ENCODE measurements at places on chromosomes 12 and 14.

DNA sequence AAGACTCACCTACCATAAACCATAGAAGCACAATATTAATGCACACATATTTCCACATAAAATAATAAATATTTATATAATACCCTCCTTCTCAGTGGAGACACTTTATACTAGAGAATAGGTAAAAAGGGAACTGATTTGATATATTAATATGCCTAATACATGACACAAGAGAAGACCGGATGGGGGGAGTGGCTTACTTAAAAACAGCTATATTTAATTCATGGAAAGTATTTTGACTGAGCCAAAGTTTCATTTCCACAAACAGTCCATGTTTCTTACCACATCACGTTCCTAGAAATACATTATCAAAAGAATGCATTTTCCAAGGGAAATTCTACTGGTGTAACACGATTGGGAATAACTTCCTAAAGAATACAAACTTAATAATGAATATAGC is 63.4 kb downstream of the ITPR2 start:
- DNase-seq = no peak

DNA sequence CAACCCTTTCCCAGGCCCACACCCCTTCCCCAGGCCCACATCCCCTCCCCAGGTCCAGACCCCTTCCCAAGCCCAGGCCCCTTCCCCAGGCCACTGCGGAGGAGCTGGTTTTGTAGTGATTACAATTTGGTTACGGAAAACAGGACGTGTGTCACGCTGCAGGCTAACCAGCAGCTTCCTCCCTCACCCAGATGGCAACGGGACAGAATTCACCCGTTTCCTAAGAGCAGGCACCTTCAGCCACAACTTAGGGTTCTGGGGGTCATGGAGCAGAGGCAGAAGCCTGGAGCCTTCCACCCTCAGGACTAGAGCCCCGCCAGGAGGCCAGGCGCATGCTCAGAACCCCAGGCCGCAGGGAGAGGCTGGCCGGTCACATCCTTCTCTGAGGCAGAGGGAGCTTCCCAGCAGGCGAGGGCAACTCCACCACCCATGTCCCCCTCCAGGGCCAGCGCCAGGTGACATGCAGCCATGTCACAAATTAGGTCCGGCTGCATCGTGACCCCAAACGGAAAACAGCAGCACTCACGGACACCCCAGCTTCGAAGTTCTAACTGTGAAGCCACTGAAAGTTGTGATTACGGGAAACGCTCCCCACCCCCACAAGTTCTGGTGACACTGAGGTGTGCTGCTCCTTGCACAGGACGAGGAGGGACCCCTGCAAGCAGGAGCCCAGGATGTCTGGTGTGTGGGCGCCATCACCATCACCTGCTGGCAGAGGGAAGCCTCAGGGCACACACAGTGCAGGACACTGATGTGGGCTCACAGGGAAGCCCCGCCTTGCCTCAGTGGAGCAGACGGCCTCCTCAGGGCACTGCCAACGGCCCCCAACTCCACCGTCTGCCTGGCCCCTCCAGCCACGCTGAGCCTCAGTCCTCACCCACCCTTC is 7.7 kb downstream of the BRF1 start:
- DNase-seq = no peak

DNA sequence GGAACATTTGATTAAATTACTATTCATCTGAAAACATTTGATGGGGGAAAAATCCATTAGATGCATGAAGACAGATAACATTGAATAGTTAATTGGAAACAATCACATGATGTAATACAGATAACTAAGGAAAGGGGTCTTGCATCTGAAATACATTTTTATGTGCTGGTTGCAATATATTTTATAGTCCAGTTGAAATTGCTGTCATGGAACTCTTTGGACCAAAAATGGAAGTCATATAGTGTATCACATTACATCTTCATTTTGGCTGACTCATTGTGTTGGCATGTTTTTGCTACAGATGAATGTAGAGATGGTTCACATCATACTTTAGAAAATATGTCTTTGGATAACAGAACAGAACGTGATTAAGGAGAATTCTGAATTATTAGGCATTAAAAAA is 43.0 kb upstream of the GNPNAT1 start:
- DNase-seq = no peak

GRCh38 chr14:75484711-75485429 is 37.4 kb upstream of the BATF start:
- no peak for DNase-seq

- DNase-seq = no peak
Observed at GRCh38 chr12:24881227-24881626, 67.7 kb downstream of the BCAT1 start.

All from eye (tissue), 1 donor.